Endodermal cell (in vitro differentiated cells): ENCODE measurements at places on chromosomes 16 and 17. TPM values are rescaled to one million over a fixed set of nuclear protein-coding genes. Genes with fewer than 3 reads are reported as not detected.

CCL16 gene
- total RNA-seq, result not detected in 3 replicates

GHDC gene
- total RNA-seq, result 8.4 to 9.6 TPM (median 9.1 TPM) in 3 replicates

OR2C1 gene
- total RNA-seq, result not detected in 3 replicates

SMIM36 gene
- total RNA-seq, result not detected in 3 replicates

PRSS8 gene
- total RNA-seq, result 73.3 to 80.8 TPM (median 80.1 TPM) in 3 replicates

DPEP3 gene
- total RNA-seq, result 3.2 to 3.6 TPM (median 3.5 TPM) in 3 replicates

GRCh38 chr16:4505356-4506147, 29.4 kb downstream of the HMOX2 start:
- peaks cover 38% of the 10 kb centered on the region for H3K36me3 ChIP-seq
- no peak overlapping the region for H3K27ac ChIP-seq
- H3K4me3 ChIP-seq, result no peak overlapping the region
- no peaks in the 10 kb centered on the region for H3K27me3 ChIP-seq
- no peak for DNase-seq
- H3K4me1 ChIP-seq, result peaks cover 10% of the 10 kb centered on the region

DNA sequence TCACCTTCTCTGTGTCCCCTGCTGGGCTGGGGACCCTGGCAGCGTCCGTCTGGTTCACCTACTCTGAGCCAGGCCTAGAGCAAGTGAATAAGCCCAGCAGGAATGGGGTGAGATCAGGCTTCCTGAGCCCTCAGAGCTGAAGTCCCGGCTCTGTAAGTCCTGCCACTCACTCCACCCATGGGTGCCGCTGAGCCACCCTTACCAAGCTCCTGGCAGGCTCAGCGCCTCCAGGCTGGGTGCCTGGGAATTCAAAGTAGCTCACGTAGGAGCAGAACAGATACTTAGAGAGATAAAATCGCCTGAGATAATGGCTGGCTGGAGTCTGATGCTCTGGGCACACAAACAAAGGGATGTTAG, 9.8 kb upstream of the LASP1NB start:
- no peak overlapping the region for H3K4me3 ChIP-seq
- peak; percentile 42 for DNase-seq
- H3K4me1 ChIP-seq, result peaks cover 5% of the 10 kb centered on the region
- H3K27ac ChIP-seq, result no peak overlapping the region

GRCh38 chr17:35095741-35096140, 23.9 kb downstream of the RAD51D start:
- H3K4me3 ChIP-seq, result no peak overlapping the region
- no peaks in the 10 kb centered on the region for H3K4me1 ChIP-seq
- H3K27me3 ChIP-seq, result no peaks in the 10 kb centered on the region
- H3K27ac ChIP-seq, result no peak overlapping the region
- DNase-seq, result no peak

DNA sequence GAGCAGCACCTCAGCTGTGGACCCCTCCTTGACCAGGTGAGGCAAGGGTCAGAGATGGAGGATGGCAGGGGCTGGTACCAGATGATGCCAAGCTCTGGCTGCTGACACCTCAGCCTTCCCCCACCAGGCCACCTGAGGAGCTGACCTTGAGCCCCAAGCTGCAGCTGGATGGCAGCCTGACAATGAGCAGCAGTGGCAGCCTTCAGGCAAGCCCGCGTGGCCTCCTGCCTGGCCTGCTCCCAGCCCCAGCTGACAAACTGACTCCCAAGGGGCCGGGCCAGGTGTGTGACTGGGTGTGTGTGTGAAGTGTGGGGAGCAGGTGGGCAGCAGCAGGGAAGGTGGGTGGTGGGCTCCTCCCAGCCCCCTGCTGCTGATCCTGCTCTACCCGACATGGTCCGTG, 4.7 kb upstream of the NRN1L start:
- H3K4me1 ChIP-seq, result peaks cover 3% of the 10 kb centered on the region
- peaks cover 77% of the 10 kb centered on the region for H3K36me3 ChIP-seq

- H3K27ac ChIP-seq, result peak overlapping the region; percentile 24
- H3K4me3 ChIP-seq, result no peak overlapping the region
- H3K36me3 ChIP-seq, result peaks cover 30% of the 10 kb centered on the region
- peaks cover 3% of the 10 kb centered on the region for H3K4me1 ChIP-seq
- no peak for DNase-seq
Observed at GRCh38 chr17:82239401-82239925, 10.6 kb downstream of the SLC16A3 start.

GRCh38 chr17:65898651-65899050, 293.3 kb downstream of the CEP112 start:
- no peak overlapping the region for H3K27ac ChIP-seq
- DNase-seq, result no peak
- no peaks in the 10 kb centered on the region for H3K27me3 ChIP-seq
- peaks cover 4% of the 10 kb centered on the region for H3K4me1 ChIP-seq
- no peak overlapping the region for H3K4me3 ChIP-seq
- H3K36me3 ChIP-seq, result no peaks in the 10 kb centered on the region

GRCh38 chr17:72125226-72125651, 4.4 kb downstream of the SOX9 start:
- H3K36me3 ChIP-seq, result no peaks in the 10 kb centered on the region
- peaks cover 1% of the 10 kb centered on the region for H3K4me1 ChIP-seq
- no peak overlapping the region for H3K27ac ChIP-seq
- H3K4me3 ChIP-seq, result no peak overlapping the region

DNA sequence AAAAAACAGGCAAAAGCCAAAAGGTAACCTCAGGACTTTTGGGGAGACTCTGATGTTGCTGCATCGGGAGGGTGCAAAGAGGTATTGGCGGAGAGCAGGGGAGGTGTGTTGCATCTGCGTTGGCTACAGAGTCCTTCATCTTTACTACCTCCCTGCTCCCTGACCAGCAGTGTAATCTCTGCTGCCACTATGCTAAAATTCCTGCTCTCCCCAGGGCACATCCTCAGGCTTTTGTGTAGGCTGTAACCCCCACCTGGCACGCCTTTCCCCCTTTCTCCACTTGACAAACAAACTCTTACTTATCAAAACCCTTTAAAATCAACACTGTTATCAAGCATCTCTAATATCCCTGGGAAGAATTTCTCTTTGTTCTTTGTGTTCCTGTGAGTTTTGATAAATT, 435.3 kb downstream of the HAPSTR1 start:
- no peaks in the 10 kb centered on the region for H3K36me3 ChIP-seq
- no peak overlapping the region for H3K4me3 ChIP-seq

- H3K36me3 ChIP-seq, result no peaks in the 10 kb centered on the region
- no peak overlapping the region for H3K4me3 ChIP-seq
- peak; percentile 99 for DNase-seq
- peaks cover 21% of the 10 kb centered on the region for H3K27me3 ChIP-seq
- no peak overlapping the region for H3K27ac ChIP-seq
Observed at GRCh38 chr17:63848834-63849689, 6.6 kb upstream of the SMARCD2 start.

DNA sequence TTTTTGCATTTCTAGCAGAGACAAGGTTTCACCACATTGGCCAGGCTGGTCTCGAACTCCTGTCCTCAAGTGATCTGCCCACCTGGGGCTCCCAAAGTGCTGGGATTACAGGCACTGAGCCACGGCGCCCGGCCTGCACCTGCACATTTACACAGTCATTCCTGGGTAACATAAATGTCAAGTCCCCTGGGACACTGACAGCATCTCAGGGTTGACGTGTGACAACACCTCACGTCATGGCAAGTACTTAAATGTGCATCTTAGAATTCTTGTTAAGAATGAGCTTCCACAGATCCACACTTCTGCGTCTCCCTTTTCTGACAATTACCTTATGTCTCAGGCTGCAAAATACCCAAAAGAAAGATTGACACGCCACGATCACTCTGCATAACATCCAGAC, 80.5 kb downstream of the ABR start:
- peaks cover 3% of the 10 kb centered on the region for H3K36me3 ChIP-seq
- H3K27me3 ChIP-seq, result no peaks in the 10 kb centered on the region
- H3K27ac ChIP-seq, result no peak overlapping the region
- no peaks in the 10 kb centered on the region for H3K4me1 ChIP-seq
